ENCODE measurements at places on chromosomes 12 and 14. TPM values are rescaled to one million over a fixed set of nuclear protein-coding genes. Genes with fewer than 3 reads are reported as not detected.

DNA sequence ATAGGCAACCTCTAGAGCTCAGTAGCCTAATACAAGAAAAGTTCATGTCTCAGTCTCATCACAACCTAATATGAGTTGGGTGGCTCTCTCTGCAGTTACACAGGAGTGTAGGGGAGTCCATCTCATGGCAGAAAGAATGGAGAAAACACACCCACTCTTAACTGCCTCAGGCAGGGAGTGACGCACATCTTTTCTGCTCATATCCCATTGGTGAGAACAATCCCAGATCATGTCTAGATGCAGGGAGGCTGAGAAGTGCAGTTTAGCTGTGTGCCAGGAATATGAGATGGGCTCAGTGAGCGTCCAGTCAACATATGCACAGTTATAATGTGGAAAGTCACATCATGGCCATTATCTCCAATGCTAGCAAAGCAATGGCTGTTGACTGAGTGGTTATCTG lies 59.3 kb upstream of the KCNA5 start:
- DNase-seq, result no peak

The ZNF385A gene
- total RNA-seq, result 7.3 TPM

DNA sequence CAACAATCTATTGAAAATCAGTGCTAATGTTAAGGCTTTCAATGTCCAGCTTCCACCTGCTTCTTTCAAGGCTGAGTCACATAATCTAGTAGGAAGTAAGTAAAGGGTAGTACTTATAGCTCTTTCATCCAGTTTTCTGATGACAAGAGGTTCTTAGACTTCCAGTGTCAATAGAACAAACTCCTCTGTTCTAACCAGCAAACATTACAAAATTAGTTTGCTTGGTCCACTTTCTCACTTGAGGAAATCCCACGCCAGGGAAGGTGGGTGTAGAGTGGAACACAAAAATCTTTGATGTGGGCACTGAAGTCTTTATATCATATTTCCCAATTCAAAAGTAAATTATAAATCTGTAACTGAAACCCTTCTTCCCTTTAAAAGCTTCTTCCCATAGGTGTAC lies 2.6 kb downstream of the NPC2 start:
- DNase-seq, result no peak

The CD4 gene
- 3.0 TPM for total RNA-seq

The KIF5A gene
- 0.33 TPM for total RNA-seq

DNA sequence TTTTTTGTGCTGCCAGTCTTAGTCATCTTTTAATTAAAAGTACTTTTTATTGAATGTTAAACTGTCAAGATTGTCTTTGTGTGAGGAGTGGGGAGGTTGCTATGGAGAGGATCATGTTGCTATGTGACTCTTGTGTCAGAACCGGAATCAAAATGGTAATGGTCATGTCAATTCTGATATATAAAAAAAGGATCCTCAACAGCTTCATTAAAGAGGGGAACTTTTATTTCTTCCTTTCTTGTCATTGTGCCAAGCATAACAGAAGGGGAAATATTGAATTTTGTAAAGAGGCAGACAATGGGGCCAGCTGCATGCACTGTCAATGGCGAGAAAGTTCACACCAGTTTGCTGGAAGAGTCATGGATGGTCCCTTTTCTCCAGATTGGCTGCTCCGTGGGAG lies 564.8 kb downstream of the VRK1 start:
- DNase-seq, result no peak

DNA sequence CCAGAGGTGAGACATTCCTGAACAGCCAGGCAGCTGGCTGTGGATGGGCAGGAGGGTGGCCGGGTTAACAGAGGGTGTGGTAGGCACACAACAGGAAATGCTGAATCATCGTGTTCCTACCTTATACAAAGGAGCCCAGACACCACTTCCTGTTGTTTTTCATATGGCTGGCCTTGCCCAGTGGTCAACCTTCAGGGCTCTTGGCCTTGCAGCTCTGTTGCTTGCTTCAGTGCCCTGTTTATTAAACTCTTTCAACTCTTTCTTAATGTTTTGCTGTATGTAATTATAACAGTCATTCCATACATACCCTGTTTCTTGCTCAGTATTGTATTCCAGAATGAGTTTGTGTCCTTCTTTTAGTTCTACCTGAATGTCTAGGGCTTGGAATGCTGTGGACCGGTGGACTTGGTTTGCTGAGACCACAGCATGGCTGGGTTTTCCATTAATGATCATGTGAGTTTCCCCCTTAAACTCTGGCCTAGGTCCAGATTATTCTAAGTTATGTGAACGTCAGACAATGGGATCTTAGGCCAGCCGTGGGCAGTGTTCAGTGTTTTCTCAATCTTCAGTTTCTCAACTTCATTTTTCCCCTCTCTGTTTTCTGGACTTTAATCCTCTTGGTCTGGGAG lies 11.9 kb downstream of the CFAP54 start:
- peak; percentile 19 for DNase-seq

The VASH1 gene
- total RNA-seq, result 3.1 TPM

DNA sequence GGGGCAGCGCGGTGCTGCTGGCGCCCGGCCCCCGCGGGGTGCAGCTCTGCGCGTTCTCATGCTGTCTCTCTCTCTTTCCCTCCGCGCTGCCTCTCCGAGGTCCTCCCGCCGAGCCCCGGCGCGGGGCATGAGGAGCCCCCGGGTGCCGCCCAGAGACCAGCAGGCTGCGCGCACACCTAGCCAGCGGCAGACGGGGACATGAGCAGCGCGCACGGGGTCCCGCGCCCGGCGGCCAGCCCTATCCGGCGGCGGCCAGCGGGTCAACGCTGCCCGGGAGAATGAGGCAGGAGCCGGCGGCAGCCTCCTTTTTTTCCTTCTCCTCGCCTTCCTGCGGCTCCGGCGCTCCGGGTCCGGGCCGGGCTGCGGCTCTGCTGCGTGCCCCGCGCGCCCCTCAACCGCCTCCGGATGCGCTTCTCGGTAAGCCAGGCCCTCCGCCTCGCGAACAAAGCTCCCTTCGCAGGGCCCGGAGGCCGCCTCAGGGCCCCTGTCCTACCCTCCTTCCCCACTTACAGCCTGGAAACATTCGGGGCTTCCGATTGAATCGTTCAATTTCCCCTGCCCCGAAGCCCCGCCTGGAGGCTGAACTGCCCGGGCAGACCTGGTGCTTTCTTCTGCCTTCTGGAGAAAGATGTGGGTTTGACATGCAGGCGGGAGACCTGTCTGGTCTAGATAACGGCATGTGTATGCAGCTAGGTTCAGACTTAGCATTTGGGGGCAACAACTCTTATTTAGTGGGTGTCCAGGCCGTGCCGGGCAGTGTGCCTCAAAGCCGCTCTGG lies at the start of gene TUNAR:
Gene TUNAR (plus strand): TSS at position 72 of the 778 bp plus-strand sequence.
- DNase-seq, result no peak

The IL31 gene
- total RNA-seq, result not detected

DNA sequence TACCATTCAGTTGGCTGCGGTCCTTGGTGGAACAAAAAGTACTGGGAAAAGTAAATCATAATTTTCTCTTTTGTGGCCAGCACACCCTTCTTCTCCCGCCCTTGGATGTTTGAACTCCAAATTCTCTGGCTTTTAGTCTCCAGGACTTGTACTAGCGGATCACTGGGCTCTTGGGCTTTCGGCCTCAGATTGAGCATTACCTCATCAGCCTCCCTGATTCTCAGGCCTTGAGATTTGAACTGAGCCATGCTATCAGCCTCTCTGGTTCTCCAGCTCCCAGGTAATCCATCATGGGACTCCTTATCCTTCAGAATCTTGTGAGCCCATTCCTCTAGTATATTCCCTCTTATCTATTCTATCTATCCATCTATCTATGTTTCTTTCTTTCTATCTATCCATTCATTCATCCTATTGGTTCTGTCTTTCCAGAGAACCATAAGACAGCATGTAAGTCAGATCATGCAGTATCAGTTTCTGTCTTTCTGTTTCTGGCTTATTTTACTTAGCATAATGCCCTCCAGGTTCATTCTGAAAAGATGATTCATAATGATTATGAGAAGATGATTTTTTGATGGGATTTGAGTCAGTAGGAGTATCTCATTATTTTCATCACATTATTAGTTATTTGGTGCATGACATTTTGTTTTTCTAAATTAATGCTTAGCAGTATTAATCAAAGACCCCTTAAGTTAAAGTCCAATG lies 814.9 kb downstream of the LRFN5 start:
- DNase-seq, result no peak

- no peak for DNase-seq
Observed at GRCh38 chr12:108379823-108380222, 40.7 kb upstream of the CMKLR1 start.

The ACSM4 gene
- total RNA-seq, result not detected

GRCh38 chr12:59827767-59828166 lies 231.9 kb downstream of the SLC16A7 start:
- no peak for DNase-seq

DNA sequence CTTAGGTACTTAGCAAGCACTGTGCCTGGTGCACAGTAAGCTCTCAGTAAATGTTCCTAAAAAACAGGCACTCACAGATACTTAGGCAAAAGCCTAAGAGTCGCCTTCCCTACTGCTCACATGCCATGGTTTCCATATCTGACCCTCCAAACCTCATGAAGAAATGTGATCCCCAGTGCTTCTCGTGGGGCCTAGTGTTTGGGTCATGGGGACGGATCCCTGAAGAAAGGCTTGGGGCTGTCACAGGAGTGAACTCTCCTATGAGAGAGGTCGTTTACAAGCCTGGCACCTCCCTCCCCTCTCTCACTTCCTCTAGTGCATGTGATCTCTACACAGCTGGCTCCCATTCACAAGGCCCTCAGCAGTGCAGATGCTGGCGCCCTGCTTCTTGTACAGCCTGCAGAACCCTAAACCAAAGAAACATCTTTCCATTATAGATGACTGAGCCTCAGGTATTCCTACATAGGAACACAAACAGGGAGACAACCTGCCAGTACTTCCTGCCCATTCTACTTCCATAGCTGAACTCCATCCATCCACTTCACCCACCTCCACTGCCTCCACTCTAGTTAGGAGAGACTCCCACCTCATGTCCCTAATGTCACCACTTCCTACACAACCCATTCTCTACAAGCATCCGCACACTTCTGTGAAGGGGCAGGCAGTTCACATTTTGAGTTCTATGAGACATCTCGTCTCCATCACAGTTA lies 2.9 kb downstream of the SLC15A4 start:
- DNase-seq, result no peak

- DNase-seq, result peak; percentile 55
Observed at GRCh38 chr14:61860294-61860918, 98.2 kb downstream of the SNAPC1 start.

DNA sequence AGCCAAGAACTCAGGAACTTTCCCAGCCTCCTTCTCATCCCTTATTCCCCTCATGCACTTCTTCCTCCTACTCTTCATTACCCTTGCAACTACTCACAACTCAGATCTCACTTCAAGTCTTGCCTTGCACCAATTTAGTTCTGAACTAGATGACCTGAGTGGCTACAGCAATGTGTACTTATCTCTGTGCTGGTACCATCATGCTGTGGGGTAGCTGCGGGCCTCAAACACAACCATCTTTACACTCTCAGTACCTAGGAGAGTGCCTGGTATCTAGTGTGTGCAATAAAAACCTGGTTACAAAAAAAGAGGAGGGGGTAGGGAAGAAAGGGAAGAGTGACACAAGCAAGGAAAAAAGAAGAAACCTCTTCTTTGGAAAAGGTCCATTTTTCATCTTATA lies 219.0 kb downstream of the SPTSSA start:
- no peak for DNase-seq

DNA sequence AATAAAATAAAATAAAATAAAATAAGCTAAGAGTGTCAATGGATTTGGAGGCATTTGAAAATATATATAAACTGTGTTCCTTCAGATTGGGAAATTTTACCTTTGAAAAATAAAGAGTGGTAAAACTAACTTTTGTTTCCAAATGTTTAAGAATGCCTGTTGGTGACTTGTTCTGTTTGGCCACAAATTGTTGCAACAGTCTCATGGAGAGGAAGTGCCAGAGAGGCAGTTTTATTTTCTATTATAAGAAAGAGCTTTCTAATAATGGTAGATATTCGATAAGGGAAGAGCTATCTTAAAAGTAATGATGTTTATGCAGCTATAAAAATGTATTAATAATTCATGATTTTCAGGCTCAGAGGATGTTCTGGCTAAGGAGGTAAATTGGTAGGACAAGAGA lies 68.8 kb upstream of the MDGA2 start:
- DNase-seq, result no peak

- no peak for DNase-seq
Observed at GRCh38 chr12:49969651-49970429, 2.9 kb upstream of the AQP6 start.

- DNase-seq, result peak; percentile 17
Observed at GRCh38 chr12:51270951-51271518, 820 bp upstream of the SMAGP start.

DNA sequence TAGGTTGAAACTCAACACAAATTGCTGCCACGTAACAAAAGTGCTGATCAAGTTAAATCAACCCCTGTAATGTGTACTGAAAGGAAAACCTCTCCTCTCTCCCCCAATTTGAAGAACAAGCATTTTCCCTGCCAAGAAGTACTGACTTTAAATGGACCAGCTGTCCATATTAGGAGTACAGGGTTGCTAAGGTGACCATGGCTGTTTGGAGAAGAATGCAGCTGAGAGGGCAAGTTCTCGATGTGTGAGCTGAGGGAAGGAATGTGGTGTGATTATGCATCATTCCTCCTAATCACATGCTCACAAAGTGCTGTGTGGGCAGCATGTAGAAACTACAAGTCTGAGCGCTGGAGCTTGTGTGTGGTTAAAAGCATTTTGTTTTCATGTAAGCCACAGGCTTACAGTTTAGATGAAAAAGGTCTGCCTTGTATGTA lies 50.9 kb upstream of the CCT2 start:
- peak; percentile 31 for DNase-seq
